Heart left ventricle (tissue), 16 donors: ENCODE measurements at places on chromosomes 11 and 22.

- no peak for DNase-seq
These were observed 23.4 kb upstream of the WNT7B start for GRCh38 chr22:46000081-46001027.

- peak; percentile 51 for DNase-seq
These were observed 4.0 kb downstream of the CCDC88B start for GRCh38 chr11:64343767-64344559.

GRCh38 chr11:35978183-35978582 is 34.3 kb downstream of the LDLRAD3 start:
- no peak for DNase-seq

GRCh38 chr11:8258784-8259183 is 4.9 kb downstream of the LMO1 start:
- no peak for DNase-seq

DNA sequence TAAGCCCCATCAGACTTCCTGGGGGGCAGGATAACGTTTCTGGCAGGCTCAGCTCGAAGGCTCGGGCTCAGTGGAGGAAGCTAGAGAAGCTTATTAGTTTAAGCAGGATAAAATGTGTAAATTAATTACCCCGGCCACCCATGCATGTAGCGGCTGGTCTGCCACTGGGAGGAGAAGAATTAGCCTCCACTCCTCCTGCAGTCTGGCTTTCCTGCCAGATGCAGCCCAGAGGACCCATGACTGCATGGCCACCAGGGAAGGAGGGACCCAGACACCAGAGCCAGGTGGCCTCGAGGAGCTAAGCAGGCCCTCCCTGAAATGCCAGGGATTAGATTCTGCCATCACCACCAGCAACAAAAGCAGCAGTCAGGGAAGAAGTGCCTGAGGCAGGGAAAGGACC is 32.3 kb downstream of the TRIM29 start:
- no peak for DNase-seq

DNA sequence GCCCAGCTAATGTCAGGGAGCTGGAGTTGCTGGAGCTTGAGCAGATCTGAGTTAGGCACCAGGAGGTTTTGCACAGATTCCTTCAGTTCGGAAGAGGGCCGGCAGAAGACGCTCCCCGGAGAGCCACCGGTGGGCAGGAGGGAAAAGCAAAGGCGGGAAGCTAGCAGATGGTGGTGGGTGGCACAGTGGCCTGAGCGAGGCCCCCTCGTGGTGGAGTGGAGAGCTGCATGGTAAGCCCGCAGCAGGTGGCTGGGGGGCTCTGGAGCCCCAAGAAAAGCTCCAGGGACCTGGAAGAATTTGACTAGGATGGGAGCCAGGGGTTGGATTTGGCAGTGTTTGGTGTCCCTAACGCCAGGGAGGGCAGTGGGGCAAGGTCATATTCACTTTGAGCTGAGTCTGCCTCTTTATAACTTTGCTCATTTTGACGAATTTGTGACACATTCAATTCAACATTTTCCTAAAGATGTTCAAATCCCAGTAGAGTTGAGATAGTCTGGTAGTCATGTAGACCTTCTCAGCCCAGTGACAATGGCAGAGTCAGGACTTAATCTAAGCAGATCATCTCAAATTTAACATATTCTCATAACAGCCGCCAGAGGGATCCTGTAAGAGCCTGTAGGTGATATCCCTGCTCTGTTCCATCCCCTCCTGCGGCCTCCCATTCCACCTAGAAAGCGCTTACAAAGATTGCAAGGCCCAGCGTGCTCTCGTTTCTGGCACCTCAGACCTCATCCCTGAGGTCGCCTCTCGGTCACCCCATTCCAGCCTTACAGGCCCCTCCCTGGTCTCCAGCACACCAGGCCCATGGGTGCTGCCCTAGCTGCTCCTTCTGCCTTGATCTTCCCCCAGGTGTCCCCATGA is 57.9 kb downstream of the TRIM29 start:
- DNase-seq: no peak

GRCh38 chr11:11580841-11581411 is 40.9 kb downstream of the GALNT18 start:
- DNase-seq: peak; percentile 53

GRCh38 chr11:130992788-130993187 is 76.5 kb upstream of the SNX19 start:
- no peak for DNase-seq

- peak; percentile 65 for DNase-seq
These were observed 1.0 kb downstream of the ADAMTS15 start for GRCh38 chr11:130449310-130449990.

GRCh38 chr11:48022445-48022844 is 42.1 kb downstream of the PTPRJ start:
- no peak for DNase-seq
